Activated CD4-positive, alpha-beta T cell treated with anti-CD3 and anti-CD28 coated beads for 48 hours (primary cell): ENCODE measurements at places on chromosomes 6 and 20.

DNA sequence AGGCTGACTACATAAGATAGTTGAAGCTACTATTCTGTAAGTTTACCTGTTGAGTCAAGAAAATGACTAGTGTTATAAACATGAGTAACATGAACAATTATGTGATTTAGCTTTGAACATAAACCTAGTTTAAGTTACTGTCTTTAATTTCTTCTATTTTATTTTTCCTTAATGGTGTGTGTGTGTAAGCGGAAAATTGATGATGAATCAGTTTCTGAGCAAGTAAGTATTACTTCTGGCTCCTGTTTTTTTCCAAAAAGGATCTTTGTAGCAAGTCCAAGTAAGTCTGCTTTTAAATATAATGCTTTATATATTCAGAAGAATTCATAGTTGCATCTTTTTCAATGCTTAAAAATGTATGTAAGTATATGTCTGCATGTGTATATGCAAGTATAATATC, 786.8 kb downstream of the EYS start:
- no peak for DNase-seq

DNA sequence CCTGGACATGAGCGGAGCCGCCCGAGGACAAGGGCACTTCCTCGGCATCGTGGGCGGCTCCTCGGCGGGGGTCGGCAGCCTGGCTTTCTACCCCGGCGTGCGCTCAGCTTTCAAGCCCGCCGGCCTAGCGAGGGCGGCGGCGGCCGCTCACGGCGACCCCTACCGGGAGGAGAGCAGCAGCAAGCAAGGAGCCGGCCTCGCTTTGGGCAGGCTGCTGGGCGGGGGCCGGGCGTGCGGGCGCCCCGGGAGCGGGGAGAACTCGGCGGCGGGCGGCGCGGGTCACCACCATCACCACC, 6.7 kb downstream of the PRDM13 start:
- DNase-seq, result peak; percentile 64

DNA sequence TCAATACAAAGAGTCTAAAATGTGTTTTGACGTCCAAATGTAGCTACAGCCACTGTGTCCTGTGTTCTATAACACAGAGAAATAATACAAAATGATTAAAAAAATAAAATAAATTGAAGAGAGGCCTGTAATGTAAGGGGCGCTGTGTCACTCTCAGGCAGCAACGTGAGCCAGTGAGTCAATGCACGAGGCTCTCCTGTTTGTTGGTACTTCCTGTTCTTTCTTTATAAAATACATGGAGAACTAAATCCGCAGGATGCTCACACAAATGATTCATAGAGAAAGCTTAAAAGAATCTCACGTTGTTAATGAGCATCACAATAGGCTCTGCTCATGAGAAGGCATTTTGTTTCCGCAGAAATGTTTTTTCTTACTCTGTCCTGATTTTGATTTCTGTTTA, 635.0 kb upstream of the AGPAT4 start:
- DNase-seq, result no peak

DNA sequence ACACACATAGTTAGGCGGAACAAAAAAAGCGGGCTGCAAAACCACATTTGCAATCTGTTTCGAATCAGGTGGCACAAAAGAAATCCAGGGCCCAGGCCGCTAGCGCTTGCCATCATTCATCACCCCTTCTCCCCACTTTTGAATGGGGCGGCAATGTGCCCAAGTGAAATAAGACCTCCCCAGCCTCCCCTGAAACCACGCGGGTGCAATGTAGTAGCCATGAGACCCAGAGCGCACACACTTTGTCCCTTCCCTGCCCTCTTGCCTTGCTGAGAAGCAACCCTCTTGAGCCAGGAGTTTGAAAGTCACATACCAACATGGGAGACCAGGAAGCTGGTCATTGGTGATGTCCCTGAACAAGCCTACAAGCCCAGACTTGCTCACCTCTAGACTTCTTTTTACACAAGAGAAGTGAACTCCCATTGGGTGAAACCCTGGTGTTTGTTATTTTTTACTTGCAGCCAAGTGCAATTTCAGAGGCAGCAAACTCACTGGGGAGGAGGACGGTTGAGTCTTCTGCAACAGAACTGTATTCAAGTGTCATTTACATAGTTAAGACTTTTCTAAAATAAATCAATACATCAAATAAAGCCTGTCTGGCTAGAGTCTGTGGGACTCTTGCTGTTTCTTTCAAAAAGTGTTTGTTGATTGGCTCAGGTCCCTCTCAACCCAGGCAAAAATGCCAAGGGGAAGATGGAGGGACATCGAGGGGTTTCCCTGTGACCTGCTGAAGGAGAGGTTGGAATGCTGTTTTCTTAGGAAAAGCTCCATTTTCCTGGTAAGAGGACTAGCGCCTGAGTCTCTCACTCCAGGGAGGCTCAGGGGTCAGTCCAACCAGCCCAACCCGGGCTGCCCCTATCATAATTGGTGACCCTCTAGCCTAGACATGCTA, 138.1 kb upstream of the PTPN1 start:
- no peak for DNase-seq

GRCh38 chr6:53594596-53594995, 49.7 kb upstream of the GCLC start:
- no peak for DNase-seq

DNA sequence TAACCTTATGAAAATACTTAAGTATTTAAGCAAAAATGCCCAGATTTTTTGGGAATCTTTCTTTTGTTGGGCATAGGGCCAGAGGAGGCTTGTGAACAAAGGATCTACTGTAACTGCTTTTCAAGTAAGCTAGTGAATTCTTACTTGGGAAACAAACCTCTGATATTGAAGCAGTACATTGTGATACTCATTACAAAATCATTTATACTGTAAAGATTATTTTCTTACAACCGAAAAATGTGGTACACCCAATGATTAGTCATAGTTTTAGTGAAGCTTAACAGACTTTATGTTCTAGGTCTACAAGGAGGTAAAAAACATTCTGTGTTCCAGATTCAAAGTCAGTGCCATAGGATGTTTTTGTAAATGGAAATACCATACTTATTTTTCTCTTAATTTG, 272.9 kb upstream of the KCNQ5 start:
- no peak for DNase-seq

DNA sequence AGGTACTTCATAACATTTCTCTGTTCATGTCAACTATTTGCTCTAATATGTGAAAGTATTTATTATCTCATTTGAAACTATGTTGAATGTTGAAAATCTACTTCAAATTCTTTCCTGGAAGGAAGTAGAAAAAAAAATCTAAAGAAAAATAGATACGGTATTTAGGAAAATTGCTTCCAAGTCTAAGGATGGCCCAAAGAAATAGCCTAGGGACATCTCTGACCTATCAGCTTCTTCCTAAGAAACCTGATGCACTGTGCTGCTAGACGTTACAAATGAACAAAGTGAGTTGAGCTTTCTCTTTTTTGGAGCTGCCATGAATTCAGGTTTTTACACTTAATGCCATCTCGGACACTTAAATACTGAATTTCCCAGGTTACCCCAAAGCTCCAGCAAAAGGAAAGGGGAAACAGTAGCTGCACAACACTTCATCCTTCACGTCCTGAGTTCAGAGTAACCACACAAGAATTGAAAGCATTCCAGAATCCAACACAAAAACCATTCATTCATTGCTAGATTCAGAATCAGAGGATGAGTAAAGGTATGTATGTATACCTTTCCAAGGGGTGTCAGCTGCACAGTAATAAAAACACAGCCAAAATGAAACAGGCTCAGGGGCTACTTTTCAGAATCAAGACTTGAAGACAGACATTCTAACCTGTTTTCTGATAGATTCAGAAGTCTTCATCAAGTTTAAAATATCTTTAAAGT, 7.9 kb downstream of the RMND1 start:
- DNase-seq, result no peak

GRCh38 chr6:25774120-25774715, 19.7 kb downstream of the SLC17A4 start:
- DNase-seq, result no peak

- DNase-seq, result no peak
Observed at GRCh38 chr6:16883414-16883813, 122.2 kb upstream of the ATXN1 start.

- DNase-seq, result no peak
Observed at GRCh38 chr6:135910790-135911618, 59.5 kb downstream of the PDE7B start.

GRCh38 chr6:11538052-11538818, 686 bp downstream of the TMEM170B start:
- DNase-seq, result peak; percentile 26

- no peak for DNase-seq
Observed at GRCh38 chr20:47141941-47142773, 214.3 kb downstream of the ZMYND8 start.

GRCh38 chr20:41649489-41649888, 31.3 kb upstream of the CHD6 start:
- DNase-seq, result no peak

- peak; percentile 0 for DNase-seq
Observed at GRCh38 chr6:170075659-170076223, 215.1 kb downstream of the DLL1 start.

DNA sequence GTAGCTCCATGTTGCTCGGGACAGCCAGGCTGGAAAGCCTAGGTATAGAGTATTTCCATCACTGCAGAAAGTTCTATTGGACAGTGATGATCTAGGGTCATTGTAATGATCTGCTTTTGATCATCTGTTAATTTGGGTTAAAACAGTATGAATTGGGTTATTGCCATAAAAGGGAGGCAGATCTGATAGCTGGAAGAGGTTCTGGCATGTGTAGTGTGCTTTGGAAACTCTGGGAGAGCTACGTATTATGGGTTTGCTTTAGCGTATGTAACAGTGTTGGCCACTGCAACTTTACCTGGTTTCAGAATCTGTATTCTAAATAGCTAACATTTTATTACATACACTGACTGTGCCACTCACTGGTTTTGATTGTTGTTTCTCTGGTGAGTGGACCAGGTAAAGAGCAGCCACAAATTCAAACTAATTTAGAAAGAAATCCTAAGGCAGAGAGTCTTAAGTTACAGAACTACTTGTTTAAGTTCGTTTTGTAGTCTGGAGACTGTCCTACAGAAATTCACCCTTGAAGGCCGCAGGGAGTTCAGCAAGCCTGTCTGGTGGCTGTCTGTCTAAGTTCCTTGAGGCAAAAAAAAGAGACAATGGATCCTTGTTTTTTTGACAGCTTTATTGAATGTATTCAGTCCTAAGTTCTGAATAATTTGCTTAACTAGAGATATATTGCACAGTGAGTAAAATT, 300.3 kb downstream of the PRL start:
- DNase-seq, result no peak

DNA sequence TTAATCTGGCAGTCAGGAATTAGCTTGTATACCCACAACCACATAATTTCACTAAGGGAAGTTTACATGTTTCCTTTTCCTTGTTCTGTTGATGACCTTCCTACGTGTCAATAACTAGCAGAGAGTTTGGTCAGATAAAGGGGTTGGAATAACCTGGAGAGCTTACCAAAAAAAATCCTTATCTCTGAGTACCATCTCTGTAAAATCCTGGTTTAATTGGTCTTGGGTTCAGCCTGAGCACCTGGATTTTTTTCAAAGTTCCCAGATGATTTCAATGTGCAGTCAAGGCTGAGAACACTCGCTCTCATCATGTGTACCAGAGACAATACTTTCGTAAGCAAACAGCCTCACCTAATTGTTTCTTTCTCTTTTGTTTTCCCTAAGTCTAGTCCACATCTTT, 483.8 kb upstream of the FLRT3 start:
- no peak for DNase-seq

DNA sequence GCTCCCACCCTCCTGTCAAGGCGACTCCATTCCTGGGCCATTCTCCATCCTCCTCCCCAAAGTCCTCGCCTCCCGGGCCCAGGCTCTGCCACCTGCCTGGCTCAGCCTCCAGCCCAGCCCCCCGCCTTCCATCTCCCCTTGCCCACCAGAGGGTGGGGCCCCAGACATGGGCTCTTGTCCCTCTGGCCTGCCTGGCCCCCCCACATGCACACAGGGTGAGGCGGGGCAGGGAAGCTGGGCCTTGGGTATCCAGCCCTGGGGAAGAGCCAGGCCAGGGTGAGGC, 95.2 kb downstream of the YTHDF1 start:
- DNase-seq, result no peak

DNA sequence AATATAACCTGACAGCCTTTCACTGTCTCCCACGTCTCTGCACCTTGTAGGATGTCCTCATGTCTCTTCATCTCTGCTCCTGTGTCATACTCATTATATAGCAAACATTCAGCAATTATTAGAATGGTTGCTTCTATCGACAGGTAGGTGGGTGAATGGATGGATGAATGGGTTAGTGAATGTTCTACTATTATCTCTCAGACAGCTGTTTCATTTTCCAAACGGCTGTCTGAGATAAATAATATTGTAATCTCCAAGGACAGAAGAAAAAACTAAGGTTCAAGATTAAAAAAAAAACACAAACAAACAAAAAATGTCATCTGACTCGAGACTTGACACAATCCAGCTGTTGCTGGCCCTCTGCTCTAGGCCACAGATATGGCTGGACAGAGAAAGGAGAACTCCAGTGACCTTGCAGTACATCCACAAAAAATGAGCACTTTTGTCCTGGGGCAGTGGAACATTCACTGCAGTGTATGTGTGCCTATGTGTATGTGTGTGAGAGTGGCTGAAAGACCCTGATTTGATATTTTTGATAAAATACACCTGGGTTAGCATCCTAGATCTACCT, 2.1 kb downstream of the HNF4A start:
- no peak for DNase-seq

- DNase-seq, result no peak
Observed at GRCh38 chr6:122702841-122703240, 76.7 kb upstream of the FABP7 start.

GRCh38 chr20:42485556-42485955, 704.1 kb downstream of the PTPRT start:
- DNase-seq, result no peak

DNA sequence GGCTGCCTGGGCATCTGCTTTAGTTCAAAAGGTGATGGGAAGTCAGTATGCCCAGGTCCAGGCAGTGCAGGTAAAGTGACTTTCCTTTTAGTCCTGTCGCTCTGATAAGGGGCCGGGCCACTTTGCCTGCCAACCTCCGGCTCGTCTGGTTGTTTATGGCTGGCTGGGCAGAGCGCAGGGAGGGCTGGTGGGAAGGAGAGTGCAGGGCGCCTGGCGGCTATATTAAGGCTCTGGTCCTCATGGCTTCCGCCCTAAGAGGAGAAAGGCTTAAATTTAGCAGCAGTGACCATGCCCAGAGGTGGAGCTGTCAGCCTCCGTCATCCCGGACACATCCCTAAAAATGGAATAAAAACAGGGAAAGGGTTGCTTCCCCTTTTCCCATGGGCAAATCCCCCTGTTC, 14.6 kb downstream of the GATA5 start:
- DNase-seq, result no peak
